ENCODE measurements at places on chromosomes 2 and 18.
A peak's percentile ranks its signal among the peaks of the same experiment; 100 is the strongest.

DNA sequence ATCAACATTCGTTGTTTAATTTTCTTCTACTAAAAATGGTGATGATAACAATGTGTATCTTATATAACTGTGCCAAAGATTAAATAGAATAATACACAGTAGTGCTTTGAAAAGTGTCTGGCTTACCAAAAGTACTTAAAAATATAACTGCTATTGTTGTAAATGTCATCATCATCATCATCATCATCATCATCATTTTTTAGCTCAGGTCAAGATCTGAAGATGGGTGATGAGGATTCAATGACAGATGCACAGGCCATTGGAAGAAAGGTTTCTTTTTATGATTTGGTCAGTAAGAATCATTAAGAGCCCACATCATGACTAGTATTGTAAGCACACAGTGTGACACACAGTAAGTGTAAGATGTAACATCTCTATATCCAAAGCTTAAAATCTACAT is 795.2 kb downstream of the SLC4A3 start:
- no peak for DNase-seq

GRCh38 chr2:57204364-57204763 is 842.2 kb upstream of the VRK2 start:
- no peak for DNase-seq

DNA sequence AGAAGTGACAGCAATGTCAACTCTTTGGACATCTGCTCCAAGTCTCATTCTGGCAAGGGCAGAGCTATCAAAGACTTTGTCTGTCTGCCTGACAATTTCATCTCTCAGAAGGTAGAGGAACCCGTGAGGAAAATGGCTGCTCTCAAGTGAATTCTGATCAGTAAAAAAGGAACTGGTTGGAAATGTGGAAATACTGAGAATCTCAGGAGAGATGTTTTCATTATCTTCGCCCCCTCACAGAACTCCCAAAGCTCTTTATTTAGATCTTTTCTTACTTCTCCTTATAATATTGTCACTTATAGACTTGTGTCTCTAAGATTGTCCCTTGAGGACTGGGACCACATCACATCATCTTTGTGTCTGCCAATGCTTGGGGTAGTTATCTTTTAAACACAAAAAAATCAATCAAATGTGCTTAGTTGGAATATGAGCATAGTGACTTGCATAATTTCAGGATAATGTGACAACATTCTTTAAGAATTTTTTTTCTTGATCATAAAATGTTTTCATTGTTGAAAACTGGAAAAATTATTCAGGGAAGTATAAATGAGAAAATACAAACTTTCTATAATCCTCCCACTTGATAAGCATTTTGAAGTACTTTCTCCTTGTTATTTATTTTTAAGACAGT is 68.2 kb upstream of the ITGB6 start:
- no peak for DNase-seq

- DNase-seq, result no peak
Measured at GRCh38 chr2:165173215-165173614, 30.6 kb downstream of the SCN3A start.

GRCh38 chr18:43751203-43751602 is 473.9 kb upstream of the SYT4 start:
- no peak for DNase-seq

DNA sequence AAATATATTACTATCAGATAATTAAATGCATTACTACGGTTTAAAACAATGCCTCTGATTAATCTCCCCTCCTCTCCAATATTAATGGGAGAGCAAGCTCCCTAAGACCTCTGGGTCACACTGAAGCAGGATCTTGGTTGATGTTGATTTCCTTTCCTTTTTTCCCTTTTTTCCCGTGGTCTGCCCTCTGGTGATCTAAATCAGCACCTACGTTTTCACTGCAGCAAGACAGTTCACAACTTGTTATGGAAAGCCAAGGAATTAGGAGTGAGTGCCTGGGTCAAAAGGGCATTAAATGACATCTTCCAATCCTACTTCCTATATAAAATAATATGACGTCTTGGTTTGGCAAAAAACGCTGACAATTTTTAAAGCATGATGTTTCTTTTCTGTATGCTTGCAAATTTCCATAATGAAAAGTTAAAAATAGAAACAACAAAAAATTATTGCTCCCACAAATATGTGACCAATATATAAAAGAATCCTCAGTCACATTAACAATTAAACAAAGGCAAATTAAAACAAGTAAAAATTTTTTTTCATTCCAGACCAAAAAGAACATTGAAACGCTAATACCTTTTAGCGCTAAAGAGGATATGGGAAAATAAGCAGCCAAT is 7.9 kb upstream of the CFAP36 start:
- no peak for DNase-seq

- no peak for DNase-seq
Measured at GRCh38 chr18:2423761-2424160, 147.5 kb downstream of the METTL4 start.

DNA sequence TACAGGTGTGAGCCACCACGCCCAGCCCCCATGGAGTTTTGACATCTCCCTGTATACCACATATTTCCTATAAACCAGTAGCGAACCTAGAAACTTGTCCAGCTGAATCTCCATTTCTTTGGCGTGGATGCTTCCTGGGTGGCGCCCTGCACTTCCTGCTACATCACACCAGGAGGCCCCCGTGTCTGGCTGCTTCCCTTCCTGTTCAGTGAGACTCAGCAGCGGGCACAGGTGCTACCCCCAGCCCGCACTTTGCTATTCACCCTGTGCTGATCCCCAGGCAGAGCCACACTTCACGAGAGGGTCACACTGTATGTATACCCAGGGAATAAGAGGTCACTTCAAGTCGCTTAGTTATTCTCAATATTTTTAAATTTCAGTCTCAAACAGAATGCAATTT is 35.0 kb downstream of the CYP27C1 start:
- no peak for DNase-seq

GRCh38 chr2:46377101-46377581 is 79.9 kb downstream of the EPAS1 start:
- DNase-seq, result no peak

DNA sequence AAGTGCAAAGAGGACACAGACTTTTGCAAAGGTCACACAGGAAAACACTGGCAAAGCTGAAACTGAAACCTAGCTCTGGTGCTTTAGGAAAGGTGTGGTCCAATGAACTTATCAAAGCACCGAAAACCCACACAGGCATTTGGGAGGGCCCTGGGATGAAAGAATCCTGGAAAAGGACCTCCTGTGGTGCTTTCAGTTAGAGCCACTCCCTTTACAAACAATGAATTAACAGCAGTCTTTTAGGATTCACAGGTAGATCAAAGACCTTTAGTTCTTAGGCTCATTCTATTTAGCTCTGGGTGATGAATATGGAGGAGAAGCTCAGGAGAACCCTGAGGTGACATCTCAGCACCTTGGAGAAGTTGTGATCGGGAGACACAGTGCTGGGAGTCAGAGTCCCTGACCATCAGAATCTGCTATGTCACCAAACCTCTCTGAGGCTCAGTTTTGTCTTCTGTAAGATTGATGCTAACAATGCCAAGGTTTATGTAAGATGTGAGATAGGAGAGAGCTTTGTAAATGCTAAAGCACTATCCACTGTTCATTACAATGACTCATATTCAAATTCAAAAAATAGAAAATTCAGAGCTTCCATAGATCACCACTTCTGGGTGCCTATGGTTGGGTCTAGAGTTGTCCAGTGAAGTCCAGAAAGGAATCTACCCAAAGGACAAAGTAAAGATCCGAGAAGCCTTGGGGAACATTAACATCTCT is 39.3 kb downstream of the VSNL1 start:
- DNase-seq, result no peak

DNA sequence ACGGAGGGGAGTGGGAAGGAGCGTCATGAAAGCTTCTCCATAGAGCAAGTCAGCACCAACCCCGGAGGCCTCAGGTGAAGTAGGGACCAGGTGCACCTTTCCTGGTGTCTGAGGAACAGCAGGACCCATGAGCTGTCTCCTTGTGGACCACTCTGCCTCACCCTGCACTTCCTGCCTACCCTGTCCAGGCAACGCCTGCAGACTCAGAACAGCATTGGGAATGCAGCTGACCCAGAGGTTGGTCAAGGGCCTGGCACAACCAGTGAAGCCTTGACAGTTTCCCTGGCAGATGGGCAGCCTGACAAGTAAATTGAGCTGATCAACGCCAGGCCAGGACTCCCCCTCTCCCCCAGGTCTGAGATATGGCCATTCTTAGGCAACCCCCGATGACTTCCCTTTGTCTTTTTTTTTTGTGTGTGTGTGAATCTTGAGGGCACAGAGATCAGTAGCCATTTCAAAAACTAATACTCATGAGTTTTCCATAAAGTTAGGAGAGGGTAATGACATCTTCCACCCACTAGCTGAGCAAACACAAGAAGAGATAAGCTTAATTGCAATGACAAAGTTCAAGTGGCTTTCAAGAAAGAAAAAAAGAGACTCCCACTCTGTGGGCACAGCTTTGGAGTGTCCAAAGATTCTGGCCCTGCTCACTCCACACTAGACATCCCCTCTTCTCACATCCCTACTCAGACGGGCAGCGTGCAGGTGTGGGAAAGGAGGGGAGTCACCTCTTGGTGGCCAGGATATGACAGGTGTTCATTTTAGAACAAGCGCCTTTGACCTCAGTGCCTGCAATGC is 3.5 kb upstream of the FABP1 start:
- no peak for DNase-seq

DNA sequence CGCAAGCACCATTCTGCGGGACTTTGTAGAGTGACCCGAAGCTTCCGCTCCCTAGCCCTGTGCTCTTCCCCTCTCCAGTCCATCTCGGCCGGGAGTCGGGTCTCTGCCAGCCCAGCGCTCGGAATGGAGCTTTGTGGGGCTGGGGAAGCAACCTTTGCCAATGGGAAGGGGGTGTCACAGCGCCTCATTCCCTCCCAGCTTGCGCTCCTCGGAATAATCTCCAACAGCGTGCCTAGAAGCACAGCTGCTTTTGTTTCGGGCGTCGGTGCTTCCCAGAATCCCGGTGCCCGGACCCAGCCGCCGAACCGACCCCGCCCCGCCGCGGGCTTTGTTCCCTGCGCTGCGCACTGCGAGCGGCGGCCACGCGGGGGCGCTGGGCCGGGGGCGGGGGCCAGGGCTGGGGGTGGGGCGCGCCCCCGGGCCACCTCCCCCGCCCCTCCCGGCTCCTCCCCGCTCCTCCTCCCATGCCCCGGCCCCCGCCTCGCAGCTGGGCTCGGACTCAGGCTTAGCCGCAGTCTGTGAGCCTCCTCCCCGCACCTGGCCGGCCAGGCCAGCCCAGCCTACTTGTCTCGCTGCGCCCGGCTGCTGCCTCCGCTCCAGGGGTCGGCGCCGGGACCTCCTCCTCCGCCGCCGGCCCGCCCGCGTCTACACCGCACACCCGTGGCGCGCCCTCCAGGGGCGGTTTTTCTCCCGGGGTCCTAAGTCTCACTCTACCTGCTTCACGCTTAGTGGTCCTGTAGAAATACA is 77.7 kb upstream of the SMAD2 start:
- no peak for DNase-seq

DNA sequence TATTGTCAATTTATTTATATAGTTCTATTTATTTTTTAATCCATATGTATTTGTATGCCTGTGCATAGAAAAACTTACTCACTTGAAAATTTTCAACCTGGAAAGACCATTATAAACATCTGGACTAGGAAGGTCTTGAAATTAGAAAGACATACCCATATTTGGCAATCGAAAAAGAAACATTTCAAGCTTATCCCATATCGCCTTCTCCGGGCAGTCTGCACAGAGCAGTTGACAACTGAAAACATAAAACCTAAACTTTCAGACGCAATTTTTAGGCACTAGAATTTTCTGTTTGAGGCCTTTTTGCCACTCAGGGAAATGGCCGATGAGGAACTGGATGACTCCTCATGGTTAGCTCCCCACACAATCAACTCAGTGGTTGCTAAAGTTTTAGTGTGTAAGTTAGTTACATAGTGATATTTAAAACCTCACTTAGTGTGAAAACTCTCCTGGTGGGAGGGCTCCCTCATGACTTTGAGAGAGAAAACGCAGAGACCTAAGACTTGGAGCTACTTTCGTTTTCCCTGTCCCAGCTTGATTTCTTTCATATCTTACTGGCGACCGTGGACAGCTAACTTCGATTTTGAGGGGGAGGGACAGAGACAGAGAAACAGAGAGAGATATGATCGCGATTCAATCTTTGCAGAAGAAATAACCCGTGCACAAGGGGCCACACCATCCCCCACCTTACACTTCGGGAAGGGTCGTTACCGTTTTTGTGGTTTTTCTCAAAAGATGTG is 3.2 kb upstream of the HOXD12 start:
- no peak for DNase-seq

DNA sequence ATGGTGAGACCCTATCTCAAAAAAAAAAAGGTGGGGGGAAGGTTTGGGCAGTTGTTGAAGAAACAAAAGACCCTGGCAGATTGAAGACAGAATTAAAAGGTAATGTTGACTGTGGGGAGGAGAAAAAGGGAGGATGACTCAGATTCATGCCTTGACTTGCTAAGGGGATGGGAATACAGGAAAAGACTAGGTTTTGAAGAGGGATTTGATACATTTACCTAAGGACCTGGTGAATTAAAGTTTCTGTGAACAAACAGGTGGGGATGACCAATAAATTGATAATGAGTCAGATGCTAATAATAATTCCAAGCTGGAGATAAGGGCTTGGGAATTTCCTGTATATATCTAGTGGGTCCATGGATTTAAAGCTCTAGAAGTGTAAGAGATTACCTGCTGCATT is 27.6 kb downstream of the TTR start:
- DNase-seq, result no peak

GRCh38 chr18:69898241-69898861 is 49.3 kb downstream of the CD226 start:
- no peak for DNase-seq

GRCh38 chr2:196322973-196323810 is 151.8 kb upstream of the STK17B start:
- peak; percentile 50 for DNase-seq

DNA sequence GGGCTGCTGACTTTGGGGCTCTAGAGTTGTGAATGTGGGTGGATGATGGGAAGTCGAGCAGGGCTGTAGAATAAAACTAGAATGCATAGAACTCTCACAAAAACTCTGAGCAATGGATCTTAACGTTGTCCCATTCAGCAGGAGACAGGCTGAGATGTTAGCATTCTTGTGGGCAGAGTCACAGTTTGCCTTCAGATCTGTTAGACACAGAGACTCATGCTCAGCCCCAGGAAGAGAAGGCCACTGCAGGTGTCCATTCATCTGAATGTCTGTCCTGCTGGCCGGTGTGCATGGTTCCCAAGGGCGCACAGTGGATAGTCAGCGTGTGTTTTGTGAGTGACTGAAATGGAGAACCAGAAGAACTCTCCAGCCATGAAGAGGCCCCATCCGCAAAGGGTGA is 111.3 kb downstream of the TSN start:
- peak; percentile 17 for DNase-seq

DNA sequence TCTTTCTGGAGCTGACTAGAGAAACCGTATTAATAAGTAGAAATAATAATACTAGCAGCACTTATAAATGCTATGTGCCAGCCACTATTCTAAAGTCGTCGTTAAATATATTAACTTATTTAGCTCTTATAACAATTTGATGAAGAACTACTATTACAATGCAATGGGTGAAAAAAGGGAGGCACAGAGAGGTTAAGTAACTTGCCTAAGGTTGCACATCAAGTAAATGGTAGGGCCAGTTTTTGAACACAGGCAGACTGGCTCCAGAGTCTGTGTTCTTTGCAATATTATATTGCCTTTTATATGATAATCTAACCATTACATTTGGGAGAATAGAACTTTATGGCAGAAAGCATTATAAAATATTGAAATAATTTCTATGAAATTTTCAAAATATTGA is 17.6 kb downstream of the INPP1 start:
- DNase-seq, result no peak

- no peak for DNase-seq
Measured at GRCh38 chr18:28108814-28109213, 68.1 kb downstream of the CDH2 start.

GRCh38 chr2:190742431-190742830 is 93.5 kb downstream of the NAB1 start:
- DNase-seq, result no peak
